ENCODE measurements at places on chromosomes 1 and 21.

DNA sequence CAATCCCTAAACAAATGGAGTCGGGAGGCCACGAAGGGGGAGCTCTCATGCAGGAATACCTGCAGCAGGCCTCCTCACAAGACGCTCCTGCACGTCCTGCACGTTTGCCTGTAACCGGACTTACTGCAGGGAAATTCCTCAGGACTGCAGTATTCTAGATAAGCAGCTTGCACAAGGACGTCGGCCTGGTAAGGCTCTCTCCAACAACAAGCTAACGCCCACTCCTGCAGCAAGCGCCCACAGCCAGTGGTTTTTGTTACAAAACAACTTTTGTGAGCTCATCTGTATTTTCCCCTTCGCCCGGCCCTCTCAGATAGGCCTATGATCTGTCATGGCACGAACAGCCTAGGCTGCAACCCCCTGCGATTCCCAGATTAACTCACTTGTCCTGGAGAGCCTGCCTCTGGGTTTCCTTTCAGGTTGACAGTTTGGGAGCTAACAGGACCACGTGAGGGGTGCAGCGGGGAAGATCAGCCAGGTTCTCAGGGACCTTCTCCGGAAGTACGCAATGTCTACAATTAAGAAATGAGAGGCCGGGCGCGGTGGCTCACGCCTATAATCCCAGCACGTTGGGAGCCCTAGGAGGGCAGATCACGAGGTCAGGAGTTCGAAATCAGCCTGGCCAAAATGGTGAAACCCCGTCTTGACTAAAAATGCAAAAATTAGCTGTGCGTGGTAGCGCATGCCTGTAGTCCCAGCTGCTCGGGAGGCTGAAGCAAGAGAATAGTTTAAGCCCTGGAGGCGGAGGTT is 921 bp upstream of the MIB2 start:
- DNase-seq: no peak

- peak; percentile 50 for DNase-seq
Observed at GRCh38 chr1:55214212-55214933, 791 bp downstream of the USP24 start.

DNA sequence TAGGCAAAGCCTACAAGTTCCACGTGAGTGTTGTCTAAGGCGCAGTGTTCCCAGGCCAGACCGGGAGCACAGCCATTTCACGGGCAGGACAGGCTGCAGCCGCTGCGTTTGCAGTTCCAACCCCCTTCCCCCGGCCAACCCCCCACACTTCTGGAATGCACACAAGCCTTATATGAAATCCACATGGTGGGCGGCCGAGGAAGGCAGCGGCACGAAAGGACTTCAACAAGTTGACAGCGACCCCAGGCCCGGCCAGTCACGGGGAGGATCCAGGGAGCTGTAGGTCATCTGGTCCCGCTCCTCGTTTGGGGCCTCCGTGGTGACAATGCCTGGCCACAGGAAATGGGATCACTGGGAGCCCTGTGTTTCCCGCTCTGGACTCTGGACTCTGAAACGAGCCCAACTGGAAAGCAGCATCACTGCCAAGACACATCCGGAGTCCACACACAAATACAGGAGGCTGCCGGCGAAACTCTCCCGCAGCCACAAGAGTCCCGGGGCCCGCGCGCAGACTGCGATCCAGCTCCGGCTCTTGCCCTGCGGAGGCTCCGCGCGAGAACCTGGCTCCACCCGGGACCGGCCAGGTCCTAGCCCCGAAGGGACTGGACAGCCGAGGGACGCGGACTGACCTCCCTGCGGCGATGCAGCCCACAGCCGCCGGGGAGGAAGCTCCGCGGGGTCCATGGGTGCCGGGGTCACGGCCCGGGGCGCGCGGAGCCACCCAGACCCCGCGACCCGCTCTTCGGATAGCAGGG is 794 bp downstream of the NID1 start:
- peak; percentile 23 for DNase-seq

GRCh38 chr1:29861446-29861845 is 625.1 kb downstream of the PTPRU start:
- DNase-seq: no peak

DNA sequence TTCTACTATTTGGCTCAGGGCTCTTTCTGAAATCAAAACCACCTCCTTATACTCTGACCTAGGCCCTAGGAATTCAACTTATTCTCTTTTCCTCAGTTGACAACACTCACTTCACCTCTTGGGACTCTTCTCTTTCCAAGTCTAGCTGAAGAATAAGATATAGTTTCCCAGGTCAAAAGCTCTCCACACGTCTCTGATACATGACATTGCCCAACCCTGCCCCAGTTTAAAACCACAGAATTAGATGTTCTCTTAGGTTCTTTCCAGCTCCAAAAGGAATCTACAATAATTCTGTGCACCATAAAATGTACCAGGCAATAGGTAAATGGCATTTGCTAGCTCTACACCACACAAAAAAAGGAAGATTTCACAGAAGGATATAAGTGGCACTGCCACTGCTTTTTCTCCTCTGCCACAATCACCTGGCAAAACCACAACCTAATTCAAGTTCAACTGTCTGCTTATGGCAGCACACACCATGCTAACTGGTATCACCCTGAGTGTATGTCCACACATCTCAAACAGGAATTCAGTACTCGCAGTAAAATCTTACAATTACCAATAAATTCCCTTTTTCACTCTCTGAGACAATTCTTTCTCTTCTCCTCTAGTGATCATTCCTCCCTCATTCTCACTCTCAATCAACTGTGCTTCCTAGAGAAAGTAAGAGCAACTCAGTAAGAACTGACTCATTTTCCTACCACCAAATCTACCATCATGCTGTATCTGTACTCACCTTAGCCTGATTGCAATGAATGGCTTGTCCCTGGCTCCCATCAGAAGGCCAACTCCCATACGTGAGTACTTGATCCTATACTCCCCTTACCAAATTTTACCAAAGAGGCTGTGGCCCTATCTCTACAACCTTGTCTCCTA is 27.3 kb downstream of the ZBTB8OS start:
- no peak for DNase-seq
